ENCODE measurements at places on chromosomes 13 and 19.

GRCh38 chr19:50562329-50562728 lies 5.9 kb downstream of the LRRC4B start:
- no peak for DNase-seq

GRCh38 chr19:45615795-45616703 lies 14.0 kb upstream of the GPR4 start:
- peak; percentile 46 for DNase-seq

DNA sequence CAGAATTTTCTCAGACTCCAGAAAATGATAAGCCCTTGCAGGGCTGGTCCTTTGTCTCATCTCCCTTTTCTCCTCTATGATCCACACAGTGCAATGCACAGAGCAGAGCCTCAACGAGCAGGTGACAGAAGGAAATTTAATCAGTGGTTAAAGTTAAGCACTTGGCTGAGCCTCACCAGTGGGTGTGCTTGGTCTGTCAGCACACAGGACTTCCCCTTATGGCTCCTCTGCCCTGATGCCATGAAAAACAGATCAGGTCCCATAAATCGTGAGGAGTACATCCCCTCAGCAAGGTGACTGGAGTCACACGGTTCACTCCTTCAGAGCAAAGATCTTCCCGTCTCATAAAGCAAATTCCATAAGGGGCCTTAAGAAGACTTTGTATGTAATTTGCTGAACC lies 818.2 kb downstream of the UQCRFS1 start:
- no peak for DNase-seq

GRCh38 chr19:41746593-41747227 lies 8.6 kb upstream of the CEACAM6 start:
- peak; percentile 8 for DNase-seq

- no peak for DNase-seq
These were observed 402.7 kb downstream of the TBC1D4 start for GRCh38 chr13:75079226-75079625.

DNA sequence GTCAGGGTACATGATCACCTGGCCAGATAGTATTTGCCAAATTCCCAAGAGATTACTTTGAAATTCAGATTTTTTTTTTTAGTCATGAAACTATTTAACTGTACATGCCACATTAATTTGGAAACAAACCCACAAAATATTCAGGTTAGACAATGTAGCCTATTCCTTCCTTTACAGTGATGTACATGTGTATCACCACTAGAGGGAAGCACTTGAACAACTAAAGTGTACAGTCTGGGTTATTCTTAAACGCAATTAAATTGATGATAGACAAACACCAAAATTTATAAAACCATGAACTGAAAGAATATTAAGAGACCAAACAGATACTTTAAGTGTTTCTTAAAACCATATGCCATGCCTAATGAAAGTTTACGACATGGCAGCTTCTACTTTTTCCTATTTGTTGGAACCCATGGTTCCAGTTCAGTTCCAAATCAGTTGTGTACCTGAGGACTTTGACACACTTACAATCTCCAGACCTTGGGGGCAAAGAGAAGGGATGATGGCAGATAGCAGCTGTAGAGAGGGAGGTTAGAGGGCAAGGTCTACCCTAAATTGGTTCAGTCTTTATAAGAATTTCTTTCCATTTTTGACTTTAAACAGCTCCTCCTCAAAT lies 52.8 kb downstream of the TNFSF13B start:
- no peak for DNase-seq

DNA sequence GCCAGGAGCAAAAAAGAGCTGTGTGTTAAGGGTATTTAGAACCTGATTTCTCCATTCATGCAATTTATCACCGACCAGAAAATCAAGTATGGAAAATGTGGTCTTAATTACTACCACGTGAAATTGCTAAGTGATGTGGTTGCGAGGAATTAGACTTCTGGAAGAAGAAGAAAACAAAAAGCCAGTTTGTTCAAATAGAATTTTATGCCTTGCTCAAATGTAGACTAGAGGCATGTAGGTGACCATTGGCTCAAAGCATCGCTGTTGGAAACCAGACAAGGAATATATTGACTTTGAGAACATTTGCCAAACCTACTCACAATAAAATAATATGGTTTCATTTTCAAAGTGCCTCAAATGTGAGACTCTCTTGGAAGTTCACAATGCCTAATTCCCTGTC lies 57.3 kb upstream of the LRCH1 start:
- no peak for DNase-seq

DNA sequence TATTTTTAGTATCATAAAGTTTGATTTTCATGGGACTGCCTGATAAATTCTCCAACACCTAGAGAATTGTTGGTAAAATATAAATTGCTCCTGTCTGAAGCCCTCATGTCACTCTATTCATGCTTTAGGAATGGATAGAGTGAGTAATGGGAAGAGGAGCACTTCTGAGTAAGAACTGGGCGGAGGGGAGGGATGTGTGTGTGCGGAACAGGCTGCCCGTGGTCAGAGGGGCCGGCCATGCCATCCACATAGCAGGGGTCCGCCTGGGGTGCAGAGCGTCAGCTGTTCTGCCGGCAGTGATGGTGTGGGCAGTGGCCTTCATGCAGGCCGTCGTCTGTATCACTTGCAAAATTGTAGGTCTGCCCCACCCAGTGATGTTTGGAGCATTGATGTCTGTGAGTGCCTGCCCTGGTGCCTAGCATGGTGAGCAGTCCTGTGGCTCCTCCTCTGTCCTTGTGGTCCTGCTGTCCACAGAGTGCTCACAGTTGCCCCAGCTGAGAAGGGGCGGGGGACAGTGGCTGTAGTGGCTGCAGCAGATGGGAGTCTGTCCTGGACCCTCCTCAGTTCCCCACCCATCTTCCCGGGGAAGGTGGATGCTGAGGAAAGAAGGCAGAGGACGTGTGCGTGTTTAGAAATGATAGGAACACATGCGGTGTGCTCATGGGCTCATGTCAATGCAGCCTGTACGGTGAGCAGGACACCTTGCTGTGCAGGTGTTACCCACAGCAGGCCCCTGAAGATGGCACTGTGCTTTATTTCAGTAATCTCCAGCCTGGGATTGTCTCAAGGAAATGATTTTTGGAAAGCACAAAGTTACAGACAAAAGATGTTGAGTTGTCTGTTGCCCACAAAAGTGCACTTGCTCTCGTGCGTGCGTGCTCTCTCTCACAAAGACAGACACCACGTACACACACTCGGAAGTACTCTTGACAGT lies 49.4 kb upstream of the TEX29 start:
- DNase-seq: no peak

DNA sequence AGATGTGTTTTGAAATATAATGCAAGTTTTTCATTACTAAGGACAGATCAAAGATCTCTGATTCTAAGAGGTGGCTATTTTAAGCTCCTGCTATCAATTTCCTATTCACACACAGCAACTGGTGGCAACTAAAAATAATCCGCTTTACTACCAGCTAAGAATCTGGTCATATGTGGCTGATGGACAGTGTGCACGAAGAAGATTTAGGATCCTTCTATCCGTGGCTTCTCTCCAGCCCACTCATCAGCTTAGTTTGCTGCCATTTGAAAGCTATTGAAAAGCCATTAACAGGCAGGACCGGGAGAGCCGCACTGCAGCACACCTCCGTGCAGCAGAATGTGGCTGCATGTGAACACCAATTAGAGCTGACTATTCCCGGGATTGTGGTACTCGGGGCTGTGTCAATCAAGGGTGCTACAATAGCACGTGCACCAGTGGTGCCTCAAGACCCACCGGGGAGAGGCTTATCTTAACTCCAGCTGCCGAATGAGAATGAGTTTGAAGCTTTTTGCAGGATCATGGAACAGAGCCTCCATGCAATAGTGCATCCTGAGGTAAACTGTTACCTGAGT lies at the start of gene MYO16:
Gene MYO16, plus strand, starts transcription at position 431 of the 572 bp plus-strand sequence. CDS start 234 bp downstream, outside the sequence.
- no peak for DNase-seq

GRCh38 chr19:11038511-11038910 lies 50.8 kb upstream of the LDLR start:
- DNase-seq: no peak

DNA sequence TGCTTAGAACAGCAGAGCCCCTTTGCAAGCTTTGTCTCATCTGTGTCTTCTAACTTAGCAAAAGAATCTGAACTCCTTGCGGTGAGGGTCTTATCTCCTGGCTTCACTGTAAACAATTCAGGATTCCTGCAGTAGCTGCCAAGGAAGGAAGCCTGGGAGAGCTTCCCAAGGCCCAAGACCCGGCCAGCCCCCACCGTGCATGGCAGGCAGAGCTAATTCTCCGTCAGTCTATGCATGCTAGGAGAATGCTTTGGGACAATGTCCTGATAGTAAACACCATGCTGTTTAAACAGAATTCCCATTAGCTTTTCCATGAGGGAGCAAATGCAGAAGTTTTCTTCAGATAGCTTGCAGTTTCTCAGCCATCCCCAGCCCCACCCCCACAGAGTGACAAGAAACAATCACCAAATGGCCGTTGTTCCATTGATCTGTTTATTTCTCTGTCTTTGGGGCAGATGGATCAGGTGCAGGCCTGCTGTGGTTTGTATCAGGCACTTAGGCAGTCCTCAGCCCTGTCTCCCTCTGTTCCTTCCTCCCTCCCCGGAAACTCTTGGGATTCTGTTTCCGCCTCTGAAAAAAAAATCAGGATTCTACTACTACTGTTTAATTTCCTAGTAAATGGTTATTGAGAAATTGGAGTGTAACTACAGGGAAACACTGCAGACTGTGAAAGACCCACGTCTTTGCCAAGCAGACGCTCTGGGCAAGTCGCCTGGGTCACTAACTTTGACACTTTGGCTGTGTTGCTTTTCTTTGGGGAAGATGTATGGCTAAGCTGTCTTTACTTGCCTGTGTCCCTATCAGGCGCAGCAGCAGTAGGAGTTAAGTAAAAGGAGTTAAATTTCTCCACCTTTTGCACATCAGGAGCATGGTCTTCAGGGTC lies 40.7 kb upstream of the SPATA13 start:
- no peak for DNase-seq

- no peak for DNase-seq
These were observed 181.4 kb downstream of the KLF5 start for GRCh38 chr13:73240193-73240592.

- peak; percentile 76 for DNase-seq
These were observed 5.5 kb downstream of the EPS8L1 start for GRCh38 chr19:55080968-55081769.

- no peak for DNase-seq
These were observed 441.6 kb downstream of the TDRD3 start for GRCh38 chr13:60838581-60838980.

GRCh38 chr13:75908141-75908540 lies 272.0 kb downstream of the LMO7 start:
- no peak for DNase-seq

DNA sequence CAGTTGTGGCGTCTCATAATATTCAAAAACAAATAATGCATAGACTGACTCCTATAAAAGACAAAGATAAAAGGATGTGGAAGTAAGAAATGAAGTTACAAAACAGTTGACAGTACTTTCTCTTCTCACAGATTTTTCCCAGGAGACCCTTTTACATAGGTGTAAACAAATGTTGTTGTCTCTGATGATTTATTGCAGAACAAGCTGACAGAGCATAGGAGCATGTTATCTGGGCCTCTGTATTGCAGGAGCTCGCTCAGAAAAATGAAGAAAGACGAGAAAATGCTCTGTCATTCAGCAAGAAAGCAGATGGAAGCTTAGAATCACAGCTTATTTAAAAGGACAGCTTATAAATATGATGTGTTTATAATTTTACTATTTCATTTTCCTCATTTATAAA lies 353.6 kb upstream of the GPC6 start:
- no peak for DNase-seq

DNA sequence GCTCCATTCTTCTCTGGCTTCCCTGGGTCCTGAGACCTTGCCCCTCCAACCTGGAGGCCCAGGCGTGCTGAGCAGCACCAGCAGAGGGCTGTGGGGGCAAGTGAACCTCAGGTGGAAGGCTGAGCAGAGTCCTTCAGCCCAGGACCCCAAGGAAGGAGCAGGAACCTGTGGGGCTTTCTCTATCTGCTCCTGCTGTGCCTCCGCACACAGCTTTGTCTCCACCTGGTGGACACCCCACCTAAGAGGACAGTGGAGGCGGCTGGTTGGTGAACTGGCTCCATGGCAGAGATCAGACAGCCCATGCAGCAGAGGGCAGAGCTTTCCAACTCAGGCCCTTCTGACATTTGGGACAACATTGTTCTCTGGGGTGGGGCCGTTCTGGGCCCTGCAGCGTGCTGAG lies 19.7 kb downstream of the ZFR2 start:
- no peak for DNase-seq

- DNase-seq: no peak
These were observed 626.5 kb downstream of the UQCRFS1 start for GRCh38 chr19:28586474-28586873.

- no peak for DNase-seq
These were observed 19.5 kb downstream of the NUFIP1 start for GRCh38 chr13:44969551-44970484.

DNA sequence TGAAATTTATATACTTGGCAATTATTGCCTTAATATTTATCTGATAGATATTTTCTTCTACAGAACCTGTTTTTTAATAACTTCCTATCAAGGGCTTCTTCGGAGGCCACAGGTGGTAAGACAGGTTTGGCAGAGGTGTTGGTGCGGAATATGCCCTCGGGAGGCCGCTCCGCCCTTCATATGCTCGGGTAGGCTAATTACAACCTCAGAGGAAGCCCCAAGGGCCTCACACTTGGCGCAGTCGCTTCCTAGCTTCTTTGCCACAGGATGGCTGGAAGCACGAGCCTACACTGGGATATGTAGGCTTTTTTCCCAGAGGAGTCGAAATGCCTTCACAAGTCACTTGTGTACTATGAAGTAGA lies 68.8 kb downstream of the LMO7 start:
- no peak for DNase-seq

DNA sequence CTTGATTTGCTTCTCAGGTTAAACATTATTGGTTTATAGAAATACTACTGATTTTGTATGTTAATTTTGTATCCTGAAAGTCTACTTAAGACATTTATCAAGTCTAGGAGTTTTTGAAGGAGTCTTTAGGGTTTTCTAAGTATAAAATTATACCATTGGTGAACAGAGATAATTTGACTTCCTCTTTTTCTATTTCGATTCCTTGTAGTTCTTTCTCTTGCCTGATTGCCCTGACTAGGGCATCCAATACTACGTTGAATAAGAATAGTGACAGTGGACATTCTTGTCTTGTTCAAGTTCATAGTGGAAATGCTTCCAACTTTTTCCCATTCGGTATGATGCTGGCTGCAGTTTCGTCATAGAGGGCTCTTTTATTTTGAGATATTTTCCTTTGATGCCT lies 807.5 kb upstream of the SLC10A2 start:
- DNase-seq: no peak

- no peak for DNase-seq
These were observed 793.9 kb upstream of the PCDH9 start for GRCh38 chr13:68023838-68024581.

DNA sequence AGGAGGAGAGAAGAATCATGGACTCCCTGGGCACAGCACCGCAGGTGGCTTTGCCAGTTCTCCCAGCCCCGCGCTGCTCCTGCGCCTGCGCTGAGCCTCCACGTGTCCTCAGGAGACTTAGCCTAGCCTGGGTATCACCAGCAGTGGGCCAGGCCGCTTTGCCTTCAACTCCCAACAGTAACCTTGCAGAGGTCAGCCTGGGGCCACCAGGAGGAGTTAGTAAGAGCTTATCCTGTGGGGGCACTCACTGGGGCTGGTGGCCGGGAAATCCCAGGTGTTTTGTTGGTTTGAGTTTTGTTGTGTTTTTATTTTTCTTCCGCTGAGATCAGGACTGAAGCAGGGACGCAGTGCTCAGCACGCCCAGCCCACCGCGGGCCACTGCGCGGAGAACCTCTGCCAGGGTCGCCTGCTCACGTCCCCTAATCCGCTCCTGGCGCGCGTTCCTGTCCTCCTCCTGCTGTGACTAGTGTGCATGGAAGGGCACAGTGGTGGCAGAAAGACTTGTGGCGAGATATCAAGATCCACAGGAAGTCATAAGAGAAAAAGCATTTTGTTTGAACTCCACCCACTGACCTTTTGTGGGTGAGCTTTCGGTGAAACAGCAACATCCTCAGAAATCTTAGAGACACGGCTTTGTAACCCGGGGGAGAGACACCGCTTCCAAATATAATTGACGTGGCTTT lies 207.4 kb upstream of the RFC3 start:
- DNase-seq: no peak
